ENCODE measurements at places on chromosomes 11 and 22.

DNA sequence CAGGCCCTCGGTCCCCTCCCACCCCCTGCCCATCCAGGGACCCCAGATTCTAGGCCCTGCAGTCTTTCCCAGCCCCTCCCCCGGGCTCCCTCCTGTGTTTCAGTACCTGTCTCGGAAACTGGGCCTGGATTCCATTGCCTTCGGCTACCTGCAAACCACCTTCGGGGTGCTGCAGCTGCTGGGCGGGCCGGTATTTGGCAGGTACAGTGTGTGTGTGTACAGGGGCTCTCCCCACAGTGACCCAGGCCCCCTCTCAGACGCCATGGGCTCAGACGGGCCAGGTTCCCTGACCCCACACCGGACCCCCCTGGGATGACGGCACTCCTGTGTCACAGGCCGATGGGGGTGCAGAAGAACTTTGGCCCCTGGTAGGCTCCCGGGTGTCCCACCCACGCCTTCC lies 21.1 kb downstream of the PHLDA2 start:
- DNase-seq = no peak

DNA sequence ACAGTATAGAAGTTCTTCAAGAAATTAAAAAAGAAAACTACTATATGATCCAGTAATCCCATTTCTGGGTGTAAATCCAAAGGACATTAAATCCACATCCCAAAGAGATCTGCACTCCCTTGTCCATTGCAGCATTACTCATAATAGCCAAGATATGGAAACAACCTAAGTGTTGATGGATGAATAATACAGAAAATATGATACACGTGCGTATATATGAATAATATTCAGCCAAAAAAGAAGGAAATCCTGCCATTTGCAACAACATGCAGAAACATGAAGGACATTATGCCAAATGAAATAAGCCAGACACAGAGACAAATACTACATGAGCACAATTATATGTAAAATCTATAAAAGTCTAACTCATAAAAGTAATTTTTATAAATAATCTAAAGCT lies 306.3 kb upstream of the ANO3 start:
- no peak for DNase-seq

DNA sequence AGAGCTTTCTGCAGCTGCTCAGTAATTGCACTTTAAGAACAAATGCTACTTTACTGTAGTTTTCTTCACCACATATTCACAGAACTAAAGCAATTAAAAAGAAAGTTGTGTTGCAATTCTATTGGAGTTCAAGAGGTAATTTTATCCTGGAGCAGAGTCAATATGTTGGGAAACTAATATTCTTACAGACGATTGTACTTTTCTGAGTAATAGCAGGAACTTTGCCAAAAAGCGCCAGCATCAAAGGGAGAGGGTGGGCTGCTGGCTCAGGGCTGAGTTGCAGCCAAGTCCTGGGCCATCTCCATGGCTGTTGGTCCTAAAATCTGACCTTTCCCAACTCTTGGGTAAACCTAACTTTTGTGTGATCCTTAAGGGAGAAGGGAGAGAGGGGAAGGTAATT lies 73.6 kb upstream of the MYO18B start:
- DNase-seq = no peak

- no peak for DNase-seq
Measured at GRCh38 chr11:72886619-72887018, 72.4 kb downstream of the ATG16L2 start.

- no peak for DNase-seq
Measured at GRCh38 chr11:2569321-2569721, 124.5 kb downstream of the KCNQ1 start.

DNA sequence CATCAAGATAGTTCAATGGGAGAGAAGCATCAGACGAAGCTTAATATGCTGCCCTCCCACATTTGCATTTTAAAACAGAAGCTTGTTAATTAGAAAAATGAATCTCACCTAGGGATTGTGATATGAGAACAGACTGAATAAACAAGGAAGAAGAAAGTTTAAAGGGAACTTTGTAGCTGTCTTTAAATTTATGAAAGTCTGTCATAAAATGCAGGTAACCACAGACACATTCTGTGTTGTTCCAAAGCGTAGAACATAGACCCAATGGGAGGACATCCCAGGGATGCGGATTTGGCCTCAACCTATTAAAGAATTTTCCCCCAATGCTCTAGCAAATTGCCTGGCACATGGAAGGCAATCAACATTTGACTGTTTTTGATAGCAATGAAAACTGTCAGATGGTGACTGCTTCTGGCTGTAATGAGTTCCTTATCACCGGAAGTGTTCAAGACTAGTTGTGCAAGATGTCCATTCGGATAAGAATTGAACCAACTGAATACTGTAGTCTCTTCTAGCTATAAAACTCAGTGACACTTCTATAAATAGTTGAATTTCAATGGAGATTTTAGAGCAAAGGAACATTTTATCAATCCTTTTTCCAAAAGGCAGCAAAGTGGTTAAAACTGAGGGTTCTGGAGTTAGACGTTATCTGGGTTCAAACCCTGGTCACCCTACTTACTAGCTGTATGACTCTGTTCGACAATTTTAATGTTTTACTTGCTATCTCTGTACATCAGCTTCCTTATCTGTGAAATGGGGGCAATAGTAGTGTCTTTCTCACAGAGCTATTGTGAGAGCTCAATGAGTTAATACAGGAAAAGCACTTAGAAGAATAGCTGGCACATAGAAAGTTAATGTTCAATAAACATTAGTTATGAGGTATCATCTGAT lies 64.9 kb downstream of the LIF start:
- DNase-seq = no peak

- DNase-seq = no peak
Measured at GRCh38 chr11:17724020-17724908, 4.9 kb downstream of the MYOD1 start.

DNA sequence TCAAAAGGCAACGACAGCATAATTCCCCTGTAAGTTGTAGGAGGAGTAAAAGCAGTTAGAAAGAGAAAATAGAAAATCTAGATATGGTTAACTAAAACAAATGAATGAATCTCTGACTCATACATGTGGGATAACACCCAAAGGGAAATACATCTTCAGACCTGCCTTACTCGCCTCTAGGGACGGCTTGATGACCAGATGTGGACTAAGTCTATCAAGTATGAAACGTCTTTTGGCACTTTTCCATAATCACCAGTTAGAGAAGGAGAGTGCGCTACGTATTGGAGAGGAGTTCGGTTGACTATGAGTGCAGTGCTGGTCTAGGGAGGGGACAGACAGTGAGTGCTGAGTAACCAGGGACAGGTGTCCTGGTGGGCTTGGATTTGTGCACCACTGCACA lies 459.9 kb downstream of the OPCML start:
- DNase-seq = no peak

GRCh38 chr11:14359501-14360031 lies 583 bp upstream of the RRAS2 start:
- no peak for DNase-seq

DNA sequence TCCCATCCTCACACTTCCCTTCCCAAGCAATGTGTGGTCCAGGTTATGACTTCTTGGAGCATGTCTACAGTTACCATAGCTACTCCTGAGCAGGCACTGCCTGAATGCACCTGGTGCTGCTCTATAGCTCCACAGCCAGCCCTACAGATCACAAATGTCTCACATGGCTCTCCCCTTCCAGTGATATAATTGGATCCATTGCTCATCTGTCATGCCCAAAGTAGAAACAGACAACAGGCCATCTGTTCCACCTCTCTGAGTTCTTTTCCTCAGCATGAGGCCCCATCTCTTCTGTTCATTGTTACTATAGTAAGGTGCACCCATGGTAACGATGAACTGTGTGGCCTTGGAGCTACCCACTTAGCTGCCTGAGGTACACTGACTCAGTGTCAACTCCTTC lies 320.3 kb upstream of the ZC3H12C start:
- no peak for DNase-seq

GRCh38 chr11:33722590-33723234 lies 13.5 kb downstream of the CD59 start:
- DNase-seq = peak; percentile 58

- DNase-seq = no peak
Measured at GRCh38 chr11:47887910-47888569, 39.9 kb upstream of the NUP160 start.

DNA sequence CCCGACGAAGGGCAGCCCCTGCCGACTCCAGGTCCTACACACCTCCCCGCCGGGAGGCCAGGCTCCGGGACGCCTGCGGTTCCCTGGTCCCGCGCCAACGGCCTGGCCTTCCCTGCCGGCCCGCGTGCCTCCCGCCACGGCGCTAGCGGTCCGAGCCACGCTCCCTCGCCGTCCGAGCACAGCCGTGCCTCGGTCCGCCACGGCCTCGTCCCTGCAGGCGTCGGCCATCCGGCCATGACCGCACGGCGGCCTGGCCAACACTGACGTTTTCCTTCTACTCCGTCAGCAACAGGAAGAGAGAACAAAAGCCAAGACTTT lies 532 bp downstream of the EIF4G2 start:
- no peak for DNase-seq

GRCh38 chr11:6323291-6323905 lies 3.1 kb upstream of the CAVIN3 start:
- DNase-seq = no peak

DNA sequence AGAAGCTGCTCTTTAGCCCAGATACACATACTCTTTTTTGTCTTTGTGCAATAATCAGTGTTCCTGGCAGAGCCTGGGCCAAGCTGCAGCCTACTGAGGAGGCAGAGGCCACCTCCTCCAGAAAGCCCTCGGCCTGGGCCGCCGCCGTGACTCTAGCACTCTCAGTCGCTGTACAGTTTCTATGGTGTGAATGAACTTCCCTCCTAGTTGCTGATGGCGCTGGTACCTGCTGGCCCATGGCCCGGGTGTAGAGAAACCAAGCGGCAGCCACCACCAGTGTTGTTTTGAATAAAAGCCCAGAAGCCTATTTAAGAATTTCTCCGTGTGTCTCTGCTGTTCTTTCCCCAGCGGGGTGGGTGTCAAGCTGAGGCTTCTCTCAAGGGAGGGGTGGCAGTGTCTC lies 118.9 kb downstream of the CACNA1I start:
- no peak for DNase-seq

GRCh38 chr11:20388096-20389055 lies 860 bp downstream of the PRMT3 start:
- no peak for DNase-seq

- no peak for DNase-seq
Measured at GRCh38 chr11:74338963-74339362, 27.5 kb upstream of the P4HA3 start.

DNA sequence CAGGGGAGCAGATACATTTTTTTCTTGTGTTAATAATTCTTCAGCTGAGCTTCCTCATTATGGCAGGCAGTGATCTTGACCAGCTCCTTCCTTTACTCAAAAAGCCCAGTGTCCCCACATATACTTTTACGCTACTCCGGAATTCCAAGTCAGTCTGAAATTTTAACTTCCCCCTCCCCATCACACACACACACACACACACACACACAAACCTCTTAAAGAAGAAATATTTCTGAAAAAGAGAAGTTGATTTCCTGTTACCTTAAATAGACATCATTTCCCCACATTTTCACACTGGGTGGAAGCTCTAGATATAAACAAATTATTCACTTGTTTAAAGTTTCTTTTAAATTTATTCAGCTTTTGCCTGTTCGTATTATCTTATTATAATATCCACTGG lies 113.9 kb downstream of the DBX1 start:
- DNase-seq = no peak

- DNase-seq = no peak
Measured at GRCh38 chr11:849951-850774, 7.5 kb downstream of the TSPAN4 start.

DNA sequence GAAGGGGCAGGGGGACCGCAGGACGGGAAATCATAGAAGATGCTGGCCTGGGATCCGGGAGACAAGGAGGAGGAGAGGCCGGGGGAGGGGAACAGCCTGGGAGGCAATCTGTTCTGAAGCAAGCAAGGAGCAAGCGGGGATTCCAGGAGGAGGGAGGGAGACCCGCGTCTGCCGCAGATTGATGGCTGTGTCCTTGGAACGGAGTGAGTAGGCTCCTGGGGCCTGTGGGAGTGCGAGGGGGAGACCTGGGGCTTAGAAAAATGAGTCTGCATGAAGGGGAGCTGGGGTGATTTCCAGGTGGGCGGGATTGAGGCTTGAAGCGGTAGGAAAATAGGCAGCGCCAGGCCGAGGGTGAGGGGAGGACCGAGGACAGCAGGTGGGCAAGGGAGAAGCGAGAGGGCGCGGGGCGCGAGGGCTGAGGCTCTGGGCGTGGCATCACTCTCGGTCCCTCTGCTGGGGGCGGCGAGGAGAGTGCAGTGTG lies 1.6 kb upstream of the LRRC55 start:
- DNase-seq = no peak

DNA sequence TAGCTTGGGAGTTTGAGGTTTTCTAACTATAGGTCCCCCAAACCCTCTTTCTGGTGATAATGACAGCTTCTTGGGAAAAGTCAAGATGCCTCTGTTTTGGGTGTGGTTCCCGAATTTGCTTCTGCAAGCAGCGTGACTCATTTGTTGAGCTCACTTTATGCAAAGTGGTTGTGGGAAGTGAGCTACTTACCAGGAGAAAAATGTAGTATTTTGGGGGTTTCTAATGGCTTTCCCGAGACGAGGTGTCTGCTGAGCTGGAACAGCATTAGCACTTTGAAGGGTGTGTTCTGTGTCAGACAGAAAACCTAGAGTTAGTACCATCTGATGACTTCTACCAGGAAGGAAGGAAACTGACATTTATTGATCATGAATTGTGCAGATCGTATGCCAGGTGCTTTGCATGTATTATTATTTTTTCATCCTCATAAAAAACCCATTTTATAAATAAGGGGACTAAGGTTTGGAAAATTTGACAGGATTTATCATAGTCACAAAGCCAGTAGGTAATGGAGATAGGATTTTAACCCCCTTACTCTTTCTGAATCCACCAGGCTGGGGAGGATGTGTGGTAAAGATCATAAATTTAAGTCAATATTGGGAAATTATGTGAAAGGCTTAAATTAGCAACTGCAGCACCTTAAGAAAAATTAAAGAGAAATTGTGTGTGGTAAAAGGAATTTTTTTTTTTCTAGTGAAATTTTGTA lies 108.8 kb upstream of the CD44 start:
- DNase-seq = no peak

- peak; percentile 75 for DNase-seq
Measured at GRCh38 chr11:72812967-72813739, 1.1 kb upstream of the ATG16L2 start.

GRCh38 chr11:78586452-78587046 lies 11.9 kb upstream of the NARS2 start:
- DNase-seq = no peak

DNA sequence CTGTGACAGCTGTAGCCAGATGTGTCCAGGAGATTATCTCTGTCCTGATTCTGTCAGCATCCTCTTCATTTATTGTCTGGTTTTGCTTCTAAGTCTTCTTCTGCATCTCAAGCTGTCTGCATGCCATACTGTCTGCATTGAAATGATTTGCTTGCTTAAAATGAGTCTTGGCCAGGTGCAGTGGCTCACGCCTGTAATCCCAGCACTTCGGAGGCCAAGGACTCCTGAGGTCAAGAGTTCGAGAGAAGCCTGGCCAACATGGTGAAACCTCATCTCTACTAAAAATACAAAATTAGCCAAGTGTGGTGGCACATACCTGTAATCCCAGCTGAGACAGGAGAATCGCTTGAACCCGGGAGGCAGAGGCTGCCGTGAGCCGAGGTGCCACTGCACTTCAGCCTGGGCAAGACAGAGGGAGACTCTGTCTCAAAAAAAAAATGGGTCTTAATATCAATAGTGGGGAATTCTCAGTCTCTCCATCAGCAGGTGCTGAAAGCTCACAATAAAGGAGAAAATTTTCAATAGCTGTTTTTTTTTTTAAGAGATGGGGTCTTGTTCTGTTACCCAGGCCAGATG lies 39.2 kb upstream of the AMPD3 start:
- no peak for DNase-seq

- peak; percentile 69 for DNase-seq
Measured at GRCh38 chr11:1652771-1653540, 23.4 kb downstream of the KRTAP5-5 start.

All from stimulated activated CD8-positive, alpha-beta memory T cell treated with anti-CD3 and anti-CD28 coated beads, Interleukin-2, amount 100 ng/mL, for 48 hours (primary cell).